Right lobe of liver (tissue), 6 donors: ENCODE measurements at places on chromosomes 3 and 15.

DNA sequence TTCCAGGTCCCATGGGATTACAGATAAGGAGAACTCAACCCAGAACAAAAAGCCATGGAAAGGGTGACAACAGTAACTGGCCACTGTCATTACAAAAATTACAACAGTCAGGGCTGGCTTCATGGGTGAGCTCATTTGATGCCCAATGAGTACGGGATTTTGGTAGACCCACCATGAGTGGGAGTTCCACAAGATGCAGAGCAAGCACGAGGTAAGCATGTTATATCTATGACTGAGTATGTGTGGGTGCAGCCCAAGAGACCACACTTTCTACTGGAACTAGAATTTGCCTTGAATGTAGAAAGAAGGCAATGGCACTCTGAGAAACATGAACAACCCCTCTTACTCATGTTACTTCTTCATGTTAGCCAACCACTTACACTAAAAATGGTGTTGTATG is 83.3 kb downstream of the IGF2BP2 start:
- DNase-seq, result no peak

DNA sequence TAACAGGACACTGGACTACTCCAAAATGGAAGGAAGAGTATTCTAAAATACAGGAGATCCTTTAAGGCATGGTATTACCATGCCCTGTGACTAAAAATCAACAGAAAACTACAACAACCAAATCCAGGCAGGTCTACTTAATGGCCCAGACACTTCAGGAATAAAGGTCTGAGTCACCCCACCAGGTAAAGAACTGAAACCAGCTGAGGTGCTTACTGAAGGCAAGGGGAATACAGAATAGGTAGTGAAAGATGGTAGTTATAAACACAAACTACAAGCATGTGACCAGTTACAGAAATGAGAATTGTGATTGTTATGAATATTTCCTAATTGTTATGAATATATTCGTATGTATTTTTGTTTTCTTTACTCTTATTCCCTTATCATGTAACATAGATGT is 13.4 kb downstream of the IFT57 start:
- DNase-seq, result no peak

DNA sequence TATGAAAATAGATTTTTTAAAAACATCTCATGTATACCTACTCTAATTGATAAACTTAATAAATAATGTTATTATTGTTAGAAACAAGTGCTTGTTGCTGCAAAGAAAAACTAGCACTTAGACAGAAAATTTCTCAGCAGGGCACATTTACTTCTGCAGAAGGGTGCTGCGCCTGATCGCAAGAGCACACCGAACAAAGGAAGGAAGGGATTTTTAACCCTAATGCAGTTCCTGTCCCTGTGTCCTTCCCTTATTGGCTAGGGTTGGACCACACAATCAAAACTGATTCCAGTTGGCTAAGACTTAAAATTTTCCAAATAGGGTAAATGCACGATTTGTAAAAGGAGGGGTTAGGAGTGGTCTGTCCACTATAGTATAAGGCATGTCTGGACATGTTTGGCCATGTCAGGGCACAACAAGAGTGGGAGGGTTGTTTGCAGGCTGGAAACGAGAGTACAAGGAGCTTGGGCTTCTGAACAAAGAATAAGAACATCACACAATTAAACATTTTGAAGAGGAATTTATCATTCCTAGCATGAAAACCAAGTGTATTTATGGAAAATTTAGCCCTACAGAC is 4.7 kb downstream of the DTWD1 start:
- no peak for DNase-seq

DNA sequence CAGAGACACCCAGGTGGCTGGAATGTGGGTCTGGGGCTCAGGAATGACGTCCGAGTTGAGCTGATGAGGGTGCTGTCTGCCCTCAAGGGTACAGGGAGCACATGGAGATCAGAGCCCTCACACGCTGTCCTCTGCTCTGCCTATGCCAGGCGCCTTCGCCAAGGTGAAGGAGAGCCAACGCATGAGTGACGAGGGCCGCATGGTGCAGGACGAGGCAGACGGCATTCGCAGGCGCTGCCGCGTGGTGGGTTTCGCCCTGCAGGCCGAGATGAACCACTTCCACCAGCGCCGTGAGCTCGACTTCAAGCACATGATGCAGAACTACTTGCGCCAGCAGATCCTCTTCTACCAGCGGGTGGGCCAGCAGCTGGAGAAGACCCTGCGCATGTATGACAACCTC is 9.1 kb downstream of the SNX33 start:
- DNase-seq, result no peak

- no peak for DNase-seq
Measured at GRCh38 chr3:40869013-40869412, 330.3 kb upstream of the CTNNB1 start.

DNA sequence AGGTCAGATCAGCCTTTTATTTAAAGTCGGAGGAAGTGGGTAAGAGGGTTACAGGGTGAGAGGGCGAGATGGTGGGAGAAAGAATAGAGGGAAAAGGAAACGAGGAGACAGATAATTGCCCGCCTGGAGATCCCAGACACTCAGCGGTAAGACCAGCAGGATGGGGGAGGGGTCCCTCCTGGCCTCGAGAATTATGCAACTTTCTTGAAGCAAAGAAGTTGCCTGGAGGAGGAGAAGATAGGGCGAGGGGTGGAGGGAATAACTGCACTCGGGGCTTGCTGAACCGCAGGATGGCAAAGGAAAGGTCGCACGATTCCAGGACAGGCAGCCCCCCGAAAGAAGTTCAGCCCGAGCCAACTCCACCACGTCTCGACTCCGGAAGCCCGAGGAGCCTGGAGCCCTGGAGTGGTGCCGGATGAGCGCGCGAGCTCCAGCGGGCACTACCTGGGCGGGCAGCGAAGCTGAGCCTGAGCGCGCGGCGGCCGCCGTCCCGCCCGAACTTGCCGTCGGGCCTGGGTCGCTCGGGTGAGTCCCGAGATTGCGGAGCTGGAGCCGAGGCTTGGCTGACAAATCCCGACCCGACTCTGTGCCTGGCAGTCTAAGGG is 402 bp downstream of the WWTR1 start:
- DNase-seq, result no peak

GRCh38 chr3:155244216-155244615 is 49.3 kb downstream of the STRIT1 start:
- no peak for DNase-seq

- DNase-seq, result peak; percentile 78
Measured at GRCh38 chr3:184315871-184316661, 1.7 kb downstream of the EIF4G1 start.

GRCh38 chr3:98594628-98595324 is 1.4 kb upstream of the CPOX start:
- peak; percentile 47 for DNase-seq

GRCh38 chr3:64093825-64094712 is 70.8 kb upstream of the PSMD6 start:
- no peak for DNase-seq

DNA sequence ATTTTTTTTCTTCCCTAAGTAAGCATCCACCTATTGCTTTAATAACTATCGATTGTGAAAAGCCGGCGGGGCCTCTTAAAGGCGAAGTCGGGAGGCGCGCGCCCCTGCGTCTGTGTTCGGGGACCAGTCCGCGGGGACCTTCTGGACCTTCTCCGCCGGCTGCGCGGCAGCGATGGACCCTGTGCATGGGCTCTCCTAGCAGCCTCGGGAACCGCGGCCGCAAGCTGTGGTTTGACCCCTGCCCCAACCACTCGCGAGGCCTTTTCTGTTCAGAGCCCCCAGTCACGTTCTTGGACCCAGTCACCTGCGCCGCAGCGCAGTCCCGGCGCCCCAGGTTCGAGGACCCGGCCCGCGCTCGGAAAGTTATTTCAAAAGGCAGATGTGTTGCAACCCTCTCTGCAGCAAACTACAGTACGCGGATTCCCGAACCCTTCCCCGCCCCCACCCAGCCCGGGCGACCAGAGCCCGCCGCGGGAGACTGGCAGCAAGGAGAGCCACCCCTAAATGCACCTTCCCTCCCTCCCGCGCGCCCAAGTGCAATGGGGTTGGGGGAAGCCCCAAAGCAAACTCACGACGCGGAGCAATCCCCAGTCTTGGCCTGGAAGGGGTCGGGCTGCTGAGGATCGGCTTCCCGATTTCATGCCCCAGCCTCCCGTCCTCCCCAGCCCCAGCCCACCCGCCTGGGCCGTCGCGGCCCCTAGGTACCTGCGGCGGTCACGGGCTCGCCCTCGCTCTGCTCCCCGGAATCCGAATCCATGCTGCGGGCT is 684 bp downstream of the TNFAIP8L3 start:
- peak; percentile 74 for DNase-seq

GRCh38 chr15:83913034-83913632 is 259.2 kb downstream of the ADAMTSL3 start:
- no peak for DNase-seq

- DNase-seq, result no peak
Measured at GRCh38 chr3:28188686-28189085, 52.7 kb upstream of the CMC1 start.

GRCh38 chr3:146191051-146191450 is 30.1 kb upstream of the PLOD2 start:
- DNase-seq, result no peak

- peak; percentile 90 for DNase-seq
Measured at GRCh38 chr3:184314700-184315542, 515 bp downstream of the EIF4G1 start.

DNA sequence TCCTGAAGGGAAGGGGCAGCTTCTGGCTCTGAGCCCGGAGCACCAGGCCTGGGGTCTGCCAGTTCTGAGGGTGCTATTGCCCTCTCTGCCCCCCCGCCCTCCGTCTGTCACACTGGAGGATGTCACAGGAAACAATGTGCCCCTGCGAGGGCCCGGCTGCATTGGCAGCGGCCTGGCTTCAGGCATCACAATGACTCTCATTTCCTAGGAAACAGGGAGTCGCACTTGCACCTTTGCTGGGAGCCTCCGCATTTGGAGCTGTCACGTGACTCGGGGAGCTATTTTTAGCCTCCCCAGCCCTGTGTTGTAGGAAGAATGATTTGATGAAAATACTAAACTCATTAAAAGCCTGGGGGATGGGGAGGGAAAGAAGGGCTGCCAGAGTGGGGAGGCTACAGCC is 518.9 kb downstream of the SHQ1 start:
- no peak for DNase-seq

GRCh38 chr15:88388686-88389085 is 78.5 kb downstream of the MRPL46 start:
- DNase-seq, result no peak

DNA sequence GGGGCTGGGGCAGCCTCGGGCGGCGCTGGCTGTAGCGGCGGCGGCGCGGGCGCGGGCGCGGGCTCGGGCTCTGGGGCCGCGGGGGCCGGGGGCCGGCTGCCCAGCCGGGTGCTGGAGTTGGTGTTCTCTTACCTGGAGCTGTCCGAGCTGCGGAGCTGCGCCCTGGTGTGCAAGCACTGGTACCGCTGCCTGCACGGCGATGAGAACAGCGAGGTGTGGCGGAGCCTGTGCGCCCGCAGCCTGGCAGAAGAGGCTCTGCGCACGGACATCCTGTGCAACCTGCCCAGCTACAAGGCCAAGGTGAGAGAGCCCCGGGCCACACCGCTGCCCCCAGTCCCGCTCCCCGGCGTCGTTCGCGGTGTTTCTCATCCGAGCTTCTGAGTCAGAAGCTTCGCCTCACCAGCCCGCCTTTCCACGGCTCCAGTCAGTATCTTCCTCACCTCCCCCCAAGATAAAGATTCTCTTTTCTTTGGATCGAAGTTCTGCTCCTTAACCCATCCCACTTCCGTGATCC is 600 bp downstream of the FBXO45 start:
- peak; percentile 69 for DNase-seq

DNA sequence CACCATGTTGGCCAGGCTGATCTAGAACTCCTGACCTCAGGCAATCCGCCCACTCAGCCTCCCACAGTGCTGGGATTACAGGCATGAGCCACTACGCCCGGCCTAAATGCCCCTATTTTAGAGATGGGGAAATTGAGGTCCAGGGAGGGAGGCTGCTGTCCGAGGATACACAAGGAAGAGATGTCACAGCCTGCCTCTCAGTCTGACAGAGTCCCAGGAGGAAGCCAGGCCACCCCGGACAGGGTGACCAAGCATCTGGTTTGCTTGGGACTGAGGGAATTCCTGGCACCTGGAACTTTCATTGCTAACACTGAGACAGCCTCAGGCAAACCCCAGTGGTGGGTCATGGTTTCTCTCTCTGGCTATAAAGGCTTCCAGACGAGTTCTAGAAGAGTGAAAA is 30.6 kb upstream of the ADAMTS7 start:
- no peak for DNase-seq

DNA sequence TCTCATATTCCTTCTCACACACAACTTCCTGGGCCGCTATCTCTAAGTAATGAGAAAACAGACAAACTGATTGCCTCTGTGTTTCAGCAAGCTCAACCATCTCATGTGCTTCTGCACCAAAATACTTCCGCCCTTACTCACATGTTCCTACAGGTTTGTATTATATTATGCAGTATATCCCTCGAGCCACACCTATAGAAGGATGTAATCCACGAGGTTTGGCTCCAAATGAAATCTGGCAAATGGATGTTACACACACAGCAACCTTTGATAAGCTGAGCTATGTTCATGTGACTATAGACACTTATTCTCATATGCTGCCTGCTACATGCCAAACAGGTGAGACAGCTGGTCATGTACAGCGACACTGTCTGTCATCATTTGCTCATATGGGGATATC is 22.6 kb downstream of the CCRL2 start:
- DNase-seq, result no peak

DNA sequence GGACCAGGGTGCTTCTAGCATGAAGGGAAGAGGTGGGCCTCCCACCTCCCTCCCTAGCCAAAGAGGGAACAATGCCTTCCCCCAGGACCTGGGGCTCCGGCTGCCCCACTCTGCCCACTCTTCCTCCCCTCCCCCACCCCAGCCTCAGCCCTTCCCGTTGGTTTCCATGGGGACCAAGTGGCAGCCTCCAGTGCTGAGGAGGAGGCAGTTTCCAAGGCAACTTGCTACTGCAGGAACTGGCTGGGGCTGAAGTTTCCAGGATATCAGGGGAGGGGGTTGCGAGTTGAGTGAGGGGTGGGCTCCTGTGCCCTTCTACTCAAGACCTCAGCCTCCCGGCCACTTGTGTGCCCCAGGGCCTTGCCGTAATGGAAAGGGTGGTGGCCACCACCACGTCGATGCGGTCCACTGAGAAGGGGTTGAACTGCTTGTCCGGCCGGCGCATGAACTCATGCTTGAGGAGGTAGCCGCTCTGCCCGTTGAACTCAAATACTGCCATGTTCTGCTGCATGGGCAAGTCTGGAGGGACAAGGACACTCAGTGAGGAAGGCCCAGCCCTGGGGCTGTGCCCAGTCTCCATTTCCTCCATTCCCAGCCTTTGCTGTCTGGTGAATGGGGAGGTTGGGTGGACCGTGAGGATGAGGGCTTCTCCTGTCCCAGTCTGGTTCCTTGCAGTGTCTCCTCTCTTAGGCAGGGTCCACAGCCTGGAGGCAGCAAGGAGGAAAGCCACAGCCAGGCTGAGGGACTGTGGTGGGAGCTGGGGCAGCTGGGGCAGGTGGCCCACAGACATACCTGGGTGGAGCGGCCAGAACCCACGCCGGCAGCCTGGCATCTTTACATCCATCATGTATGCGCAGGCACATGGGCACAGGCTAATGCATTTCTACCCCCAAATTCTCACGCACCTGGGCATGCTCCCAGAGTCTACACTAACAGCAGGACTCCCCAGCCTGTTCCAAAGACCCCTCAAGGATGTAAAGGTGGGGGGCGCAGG is 11.3 kb upstream of the ANKRD63 start:
- peak; percentile 10 for DNase-seq
